ENCODE measurements at places on chromosomes 5 and 9. TPM values are rescaled to one million over a fixed set of nuclear protein-coding genes. Genes with fewer than 3 reads are reported as not detected.

GRCh38 chr5:68533571-68534084, 318.1 kb downstream of the PIK3R1 start:
- no peak for DNase-seq

DNA sequence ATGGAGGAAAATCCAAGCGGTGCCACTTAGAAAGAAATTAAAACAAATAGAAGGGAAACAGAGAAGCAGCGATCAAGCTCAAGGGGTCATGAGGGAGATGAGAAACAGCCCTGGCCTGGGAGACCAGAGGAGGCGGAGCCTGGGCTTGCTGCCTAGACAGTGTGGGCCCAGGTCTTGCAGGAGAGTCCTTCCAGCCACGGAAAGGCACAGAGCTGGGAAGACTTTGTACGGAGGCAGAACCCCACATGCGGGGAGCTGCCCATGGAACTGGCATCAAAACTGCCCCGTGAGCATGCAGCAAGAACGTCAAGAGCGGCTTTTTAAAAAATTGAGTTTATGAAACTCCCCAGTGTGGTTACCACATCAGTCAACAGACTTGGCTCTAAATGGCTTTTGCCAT, 119.4 kb downstream of the IRX1 start:
- no peak for DNase-seq

DNA sequence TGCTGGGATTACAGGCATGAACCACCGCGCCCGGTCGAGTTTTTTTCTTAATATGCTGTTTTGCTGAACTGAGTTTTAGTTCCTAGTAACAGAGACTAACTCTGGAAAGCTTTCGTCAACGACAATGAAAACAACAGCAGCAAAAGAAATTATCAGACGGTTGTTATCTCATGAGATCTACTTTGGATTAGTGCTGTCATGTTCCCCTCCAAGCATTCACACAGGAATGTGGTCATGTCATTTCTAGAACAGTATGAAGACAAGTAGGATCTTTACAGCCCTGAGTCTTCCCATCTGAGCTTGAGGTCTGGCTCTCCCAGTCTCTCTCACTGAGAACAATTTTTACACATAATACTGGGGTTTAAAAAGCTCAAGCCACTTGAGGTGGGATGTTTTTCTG, 4.0 kb upstream of the ANKRD33B start:
- peak; percentile 25 for DNase-seq

DNA sequence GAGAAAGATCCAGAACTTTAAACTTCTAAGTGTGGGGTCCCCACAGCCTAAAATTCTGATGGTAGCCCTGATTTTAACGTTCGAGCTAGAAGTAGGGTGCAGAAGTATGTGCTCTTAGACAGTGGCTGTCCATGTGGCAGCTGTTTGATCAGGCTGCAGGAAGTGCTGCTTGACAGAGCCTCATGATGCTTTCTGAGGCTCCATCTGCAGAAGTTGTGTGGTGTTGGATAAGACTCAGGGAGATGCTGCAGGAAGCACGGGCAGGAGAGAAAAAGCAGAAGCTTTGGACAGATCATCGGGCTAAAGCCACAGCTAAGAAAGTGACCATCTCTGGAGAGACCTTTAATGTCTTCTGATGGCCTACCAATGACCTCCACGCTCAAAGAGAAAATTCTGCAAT, 8.1 kb downstream of the MTMR12 start:
- DNase-seq: no peak

DNA sequence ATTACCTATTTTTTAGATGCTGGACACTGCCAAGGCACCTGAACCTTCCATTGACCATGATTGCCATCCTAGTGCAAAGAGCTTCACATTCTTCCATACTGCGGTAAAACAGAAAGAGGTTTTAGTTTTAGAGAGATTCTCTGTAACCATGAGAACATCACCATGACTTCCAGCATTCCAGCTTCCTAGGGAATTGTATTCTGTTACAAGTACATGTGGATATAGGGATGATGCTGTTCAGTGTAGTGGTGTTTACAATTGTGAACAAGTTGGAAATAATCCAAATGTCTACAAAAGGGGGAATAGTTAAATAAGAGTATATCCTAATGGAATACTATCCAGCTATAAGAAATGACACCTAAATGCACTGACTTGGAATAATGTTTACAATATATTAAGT, 22.4 kb downstream of the NIPSNAP3B start:
- DNase-seq: no peak

DNA sequence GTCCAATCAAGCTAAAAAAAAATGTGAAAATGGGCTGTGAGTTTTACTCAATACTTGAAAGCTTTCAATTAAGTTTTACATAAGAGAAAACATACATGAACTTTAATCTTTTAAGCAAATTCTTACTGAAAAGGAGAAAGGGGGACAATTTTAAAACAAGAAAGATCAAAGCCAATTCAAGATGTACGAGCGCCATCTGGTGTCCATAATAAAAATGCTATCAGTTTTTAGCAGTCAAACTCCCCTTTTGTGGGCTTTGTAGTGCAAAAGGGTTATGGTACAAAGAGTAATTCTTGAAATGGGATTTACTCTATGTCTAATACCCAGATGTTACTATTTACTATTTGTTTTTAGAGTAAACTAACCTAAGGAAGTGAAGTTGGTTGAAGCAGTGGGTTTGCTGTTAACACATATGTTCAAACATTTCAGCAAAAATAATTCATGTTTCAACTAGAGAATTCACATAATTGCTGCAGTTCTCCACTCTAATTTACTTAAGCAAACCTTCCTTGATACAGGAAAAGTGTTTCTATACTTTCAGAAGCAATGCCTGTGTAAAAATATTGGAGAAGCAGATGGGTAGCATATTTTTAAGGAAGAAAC, 228.2 kb upstream of the TYRP1 start:
- peak; percentile 7 for DNase-seq

Gene AQP3
- 9.0 TPM for total RNA-seq

Gene NUTM2F
- not detected for total RNA-seq

GRCh38 chr9:130937146-130938076, 1.6 kb downstream of the FIBCD1 start:
- DNase-seq: no peak

DNA sequence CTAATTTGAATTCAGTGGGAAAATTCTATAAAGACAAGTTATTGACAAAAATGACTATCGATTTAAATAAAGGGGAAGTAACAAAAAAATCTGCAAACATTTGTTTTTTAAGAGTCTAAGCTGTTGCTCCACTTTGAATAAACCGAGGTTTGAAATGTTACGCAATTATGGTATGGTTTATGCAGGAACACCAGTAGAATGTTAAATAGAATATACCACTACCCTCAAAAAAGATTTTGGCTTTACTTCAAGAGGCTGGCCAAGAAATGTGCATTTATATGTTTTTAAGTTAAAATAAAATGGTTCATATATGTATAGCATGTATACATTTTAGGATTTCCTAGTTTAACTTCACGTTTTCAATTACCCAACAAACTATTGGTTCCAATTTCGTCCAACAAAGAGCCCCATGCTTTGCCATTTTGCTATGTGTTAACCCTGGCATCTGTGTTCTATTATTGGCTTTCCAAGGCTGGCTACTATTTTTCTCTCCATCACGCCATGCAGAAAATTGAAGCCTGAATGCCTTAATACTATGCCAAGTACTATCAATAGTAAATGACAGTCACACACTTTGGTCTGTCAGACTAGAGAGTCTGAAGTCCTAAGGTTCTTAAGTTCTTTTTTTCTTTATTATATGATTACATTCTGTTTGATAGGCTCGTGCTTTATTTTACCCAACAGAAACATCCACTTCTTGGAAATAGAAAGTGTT, 171.2 kb downstream of the BRINP1 start:
- no peak for DNase-seq

- DNase-seq: peak; percentile 76
These were observed 9.2 kb downstream of the DCANP1 start for GRCh38 chr5:135437796-135438560.

Gene DOCK8
- total RNA-seq: under 0.01 TPM

DNA sequence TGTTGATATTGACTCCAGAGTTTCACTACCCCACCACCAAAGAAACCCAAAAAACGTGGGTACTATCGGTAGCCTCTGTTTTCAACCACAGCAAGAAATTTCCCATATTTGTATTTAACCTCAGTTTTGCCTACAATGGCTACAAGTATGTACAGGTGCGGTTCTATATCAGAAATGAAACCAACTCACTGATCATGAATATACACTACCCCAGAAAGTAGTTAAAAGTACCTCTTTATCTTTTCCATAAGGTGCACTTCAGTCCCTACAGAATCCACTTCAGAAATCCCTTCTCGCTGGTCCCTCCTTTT, 140.6 kb upstream of the SLC12A2 start:
- no peak for DNase-seq

Gene ADRB2
- total RNA-seq: 4.5 TPM

GRCh38 chr5:40515476-40515875, 164.2 kb upstream of the PTGER4 start:
- no peak for DNase-seq
